ENCODE measurements at places on chromosomes 6 and 20.

DNA sequence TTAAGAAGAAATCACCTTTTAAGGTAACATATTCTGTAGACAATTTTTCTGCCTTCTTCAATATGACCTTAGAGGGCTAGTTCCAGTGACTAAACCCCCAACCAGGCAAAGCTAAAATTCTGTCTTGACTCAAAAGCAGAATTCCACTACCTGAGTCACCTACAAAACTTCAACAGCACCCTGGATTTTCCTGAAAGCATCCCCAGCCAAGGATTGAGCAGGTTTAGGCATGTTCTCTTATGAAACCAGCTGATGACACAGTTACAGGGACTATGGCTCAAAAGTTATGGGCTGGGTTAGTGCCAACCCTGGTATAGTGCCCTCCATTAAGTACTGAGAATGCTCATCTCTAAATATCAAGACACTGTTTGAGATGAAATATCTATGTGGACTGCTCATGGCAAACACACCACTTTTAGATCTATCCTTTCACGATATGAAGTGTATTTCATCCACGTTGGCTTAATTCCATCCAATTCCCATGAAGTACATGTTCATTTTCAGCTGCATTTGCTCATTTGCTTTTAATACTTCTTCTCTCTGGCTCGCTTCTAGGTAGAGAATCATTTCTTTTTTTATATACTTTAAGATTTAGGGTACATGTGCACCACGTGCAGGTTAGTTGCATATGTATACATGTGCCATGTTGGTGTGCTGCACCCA is 53.6 kb upstream of the TNFAIP3 start:
- no peak for DNase-seq

- DNase-seq: no peak
Observed at GRCh38 chr6:89736893-89737292, 82.7 kb downstream of the MDN1 start.

- DNase-seq: no peak
Observed at GRCh38 chr6:102137859-102138258, 744.4 kb downstream of the GRIK2 start.

GRCh38 chr6:160111806-160112205 is 9.8 kb upstream of the SLC22A1 start:
- no peak for DNase-seq

- DNase-seq: no peak
Observed at GRCh38 chr6:26031151-26031594, 56.1 kb upstream of the HFE start.

DNA sequence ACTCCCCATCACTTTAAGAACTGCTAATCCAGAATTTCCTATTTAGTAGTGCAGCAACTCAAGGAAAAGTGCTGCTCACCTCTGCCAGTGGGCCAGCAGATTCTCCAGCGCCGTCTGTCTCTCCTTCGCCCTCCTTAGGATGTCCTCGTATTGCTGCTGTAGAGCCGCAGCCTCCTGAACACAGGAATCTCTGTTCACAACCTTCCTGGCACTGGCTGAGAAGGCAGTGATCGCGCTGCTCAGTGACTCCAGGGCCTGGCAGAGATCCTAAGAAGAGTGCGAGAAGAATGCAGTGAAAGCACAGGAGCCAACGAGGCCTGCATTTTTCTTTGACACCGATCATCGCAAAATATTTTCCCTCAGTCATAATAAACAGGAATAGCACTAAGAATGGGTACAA is 209.0 kb downstream of the SYNE1 start:
- no peak for DNase-seq

GRCh38 chr6:113967777-113968176 is 3.2 kb downstream of the HDAC2 start:
- DNase-seq: no peak

GRCh38 chr6:139595183-139595582 is 220.7 kb upstream of the CITED2 start:
- DNase-seq: no peak

GRCh38 chr6:111172563-111172962 is 85.3 kb downstream of the SLC16A10 start:
- no peak for DNase-seq

DNA sequence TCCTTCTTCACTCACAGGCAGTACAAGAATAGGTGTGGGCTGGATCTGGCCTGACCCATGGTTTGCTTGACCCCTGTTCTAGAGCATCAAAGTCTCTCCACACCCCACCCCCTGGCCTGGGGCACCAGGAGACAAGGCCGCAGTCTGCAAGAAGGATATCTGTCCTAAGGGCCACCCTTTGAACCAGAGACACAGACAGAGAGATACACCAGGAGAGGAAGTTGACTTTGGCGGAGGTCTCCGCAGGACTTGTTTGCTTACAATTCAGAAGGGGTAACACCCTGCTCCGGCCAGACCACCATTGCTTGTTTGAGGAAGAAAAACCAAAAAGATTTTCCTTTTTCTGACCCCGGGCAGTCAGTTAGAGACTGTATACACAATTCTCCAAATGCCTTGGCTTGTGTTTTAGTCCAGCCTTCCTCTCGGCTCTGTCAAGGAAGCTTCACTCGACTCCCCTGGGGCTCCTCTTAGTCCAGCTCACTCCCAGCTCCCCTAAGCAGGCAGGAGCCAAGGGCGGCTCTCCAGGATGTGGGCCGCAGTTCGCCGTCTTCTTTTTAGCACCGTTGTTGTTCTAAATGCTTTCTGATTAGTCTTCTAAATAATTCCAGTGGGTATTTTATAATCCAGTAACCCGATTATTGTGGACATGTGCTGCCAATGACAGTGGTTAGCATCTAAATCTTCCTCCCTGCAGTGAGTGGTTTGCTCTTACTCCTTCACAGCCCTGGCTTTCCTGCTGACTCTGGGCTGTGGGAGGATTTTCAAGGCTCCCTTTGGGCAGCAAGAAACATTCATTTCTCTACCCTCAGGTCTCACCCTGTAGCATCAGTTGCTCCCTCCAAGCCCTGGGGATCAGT is 58.6 kb upstream of the MRPS10 start:
- DNase-seq: no peak

DNA sequence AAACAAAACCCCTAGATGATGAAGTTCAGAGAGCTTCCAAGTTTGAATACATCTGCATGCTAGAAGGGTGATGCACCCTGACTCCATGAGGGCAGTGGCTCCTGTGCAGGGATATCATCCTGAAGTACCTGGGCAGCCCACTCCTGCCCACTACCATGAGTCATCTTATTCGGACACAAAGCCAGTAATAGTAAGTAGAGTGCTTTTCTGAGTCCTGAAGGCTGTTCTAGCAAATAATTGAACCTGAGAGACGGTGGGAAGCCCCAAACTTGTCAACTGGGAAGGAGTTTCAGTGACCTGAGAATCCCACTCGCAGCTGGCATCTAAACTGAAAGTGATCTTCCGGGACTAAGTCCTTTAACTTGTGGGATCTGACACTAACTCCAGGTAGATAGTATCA is 152.9 kb upstream of the COL21A1 start:
- DNase-seq: no peak

DNA sequence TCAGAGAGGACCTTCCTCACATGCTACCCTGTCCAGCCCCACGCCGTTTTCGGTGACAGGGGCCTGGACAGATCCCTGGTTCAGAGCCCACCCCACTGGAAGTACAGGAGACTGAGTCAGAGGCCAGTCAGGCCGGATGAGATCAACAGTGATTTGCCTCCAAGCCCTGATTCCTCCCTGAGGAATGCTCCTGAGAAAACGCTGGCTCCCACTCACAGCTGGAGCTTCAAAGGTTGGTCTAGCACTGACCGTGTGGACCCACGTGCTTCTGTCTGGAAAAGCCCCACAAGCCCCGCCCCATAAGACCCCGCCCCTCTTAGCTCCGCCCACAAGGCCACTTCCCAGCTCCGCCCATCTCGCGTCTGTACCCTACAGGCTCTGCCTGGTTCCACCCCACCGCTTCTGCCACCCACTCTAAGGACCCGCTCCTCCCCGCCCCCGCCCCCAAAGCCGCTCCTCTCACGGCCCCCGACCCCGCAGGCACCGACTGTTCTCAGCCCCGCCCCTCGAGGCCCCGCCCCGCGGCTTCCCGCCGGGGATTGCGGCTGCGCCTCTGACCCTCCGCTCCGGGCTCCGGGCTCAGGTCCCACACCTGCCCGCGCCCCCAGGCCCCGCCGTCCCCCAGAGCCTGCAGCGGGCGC is 64.9 kb upstream of the BHLHE23 start:
- DNase-seq: no peak

DNA sequence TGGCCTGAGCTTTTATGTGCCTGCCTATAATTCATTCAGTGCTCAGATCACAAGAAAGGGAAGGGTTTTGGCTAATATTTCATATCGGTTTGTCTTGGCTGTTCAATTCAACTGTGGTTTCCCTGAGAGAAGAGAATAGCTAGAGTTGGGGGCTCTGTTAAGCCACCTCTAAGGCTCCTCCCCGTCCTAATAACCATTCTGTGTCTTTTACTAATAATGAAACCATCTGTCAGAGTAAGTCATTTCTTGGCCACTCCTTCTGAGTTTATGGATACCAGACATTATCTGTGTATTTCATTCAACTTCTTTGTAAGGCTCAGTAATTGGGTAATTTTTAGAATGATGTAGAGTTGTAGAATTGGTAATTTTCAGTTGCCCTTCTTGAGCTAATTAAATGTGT is 5.2 kb downstream of the STX11 start:
- DNase-seq: no peak

GRCh38 chr6:53306819-53307347 is 41.9 kb downstream of the ELOVL5 start:
- no peak for DNase-seq

GRCh38 chr20:38776363-38776762 is 28.1 kb downstream of the ACTR5 start:
- DNase-seq: no peak

DNA sequence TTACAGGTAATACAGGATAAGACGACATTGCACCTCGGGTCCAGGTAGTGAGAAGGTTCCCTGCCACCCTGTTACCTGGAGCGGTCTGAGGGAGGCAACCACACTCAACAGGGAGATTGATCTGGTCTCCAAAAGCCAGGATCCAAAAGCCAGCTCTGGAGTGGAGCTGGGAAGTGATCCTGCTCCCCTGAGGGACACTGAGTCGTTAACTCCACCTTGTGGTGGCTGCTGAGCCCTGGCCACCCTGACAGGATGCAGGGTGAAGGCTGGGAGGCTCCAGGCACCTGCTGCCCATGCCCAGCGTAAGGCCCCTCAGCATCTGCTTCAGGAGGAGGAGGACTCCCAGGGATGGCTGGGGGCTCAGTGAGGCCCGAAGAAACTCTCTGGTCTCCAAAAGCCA is 38.7 kb upstream of the SLC22A2 start:
- DNase-seq: no peak

Measured in cortex of kidney (tissue), 1 donor.